NCI-H510A (cell line): ENCODE measurements at places on chromosomes 12 and 14.

DNA sequence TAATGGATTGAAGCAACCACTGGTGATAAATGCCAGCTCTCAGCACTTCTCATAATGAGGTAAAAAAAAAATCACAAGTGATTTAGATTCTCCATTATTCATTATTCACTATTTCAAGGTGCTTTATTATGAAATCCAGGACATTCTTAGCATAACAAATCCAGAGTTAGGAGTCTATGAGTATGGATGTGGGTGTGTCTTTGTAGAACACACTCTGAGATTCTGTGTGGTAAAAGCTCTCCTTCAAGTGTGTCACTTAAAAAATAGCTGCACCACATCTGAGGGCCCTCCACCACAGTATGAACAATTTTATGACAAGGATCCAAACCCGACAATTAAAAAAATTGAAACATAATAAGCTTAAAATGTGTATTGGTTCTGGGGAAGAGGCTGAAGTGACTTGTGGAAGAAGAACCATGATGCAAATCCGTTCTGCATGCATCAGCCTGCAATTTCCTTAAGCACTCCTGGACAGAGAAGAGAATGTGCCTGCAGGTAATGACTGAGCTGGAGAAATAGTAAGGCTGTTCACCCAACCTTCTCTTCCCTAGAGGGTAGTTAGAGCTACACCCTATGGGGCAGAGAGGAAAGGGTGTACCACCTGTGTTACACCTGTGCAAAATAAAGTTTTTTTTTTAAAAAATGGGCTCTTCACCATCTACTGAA lies 488.5 kb upstream of the MGAT4C start:
- no peak for DNase-seq

GRCh38 chr12:54425702-54426101 lies 6.6 kb upstream of the ITGA5 start:
- no peak for DNase-seq

DNA sequence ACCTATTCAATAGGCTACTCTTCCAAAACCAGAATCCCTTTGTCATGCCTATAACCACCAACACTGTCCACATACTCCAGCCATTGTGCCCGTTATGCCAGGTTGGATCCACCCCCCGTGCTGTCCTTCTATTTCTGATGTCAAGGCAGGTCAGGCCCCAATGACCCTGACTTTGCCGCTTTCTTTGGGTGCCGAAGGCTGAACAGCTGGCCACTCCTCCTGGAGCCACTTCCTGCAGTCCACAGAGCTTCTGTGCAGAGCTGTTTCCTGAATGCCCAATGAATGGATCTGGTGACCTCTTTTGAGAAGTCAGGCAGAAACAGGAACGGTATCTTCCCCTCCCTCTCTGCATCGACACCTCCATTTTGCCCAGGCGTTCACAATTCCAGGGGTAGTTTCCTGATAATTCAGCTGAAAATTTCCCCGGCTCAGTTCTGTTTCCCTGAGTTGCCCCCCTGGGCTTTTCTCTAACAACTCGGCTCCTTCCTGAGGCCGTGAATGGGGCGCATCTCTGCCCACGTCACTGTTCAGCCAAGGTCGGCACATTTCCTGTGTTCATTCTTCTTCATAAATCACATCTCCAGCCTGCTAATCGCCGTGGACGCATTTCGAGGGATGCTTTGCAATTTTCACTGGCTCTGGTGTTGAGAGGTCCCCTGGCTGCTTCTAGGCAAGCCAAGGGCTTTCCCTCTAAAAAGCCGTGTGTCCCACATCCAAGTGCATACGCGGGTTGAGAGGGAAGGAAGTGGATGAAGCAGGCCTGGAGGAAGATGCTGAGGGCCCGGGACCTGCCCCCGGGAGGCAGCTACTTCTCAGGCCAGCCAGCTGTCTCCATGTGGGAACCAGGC lies 86.5 kb downstream of the PAPOLA start:
- DNase-seq, result no peak

DNA sequence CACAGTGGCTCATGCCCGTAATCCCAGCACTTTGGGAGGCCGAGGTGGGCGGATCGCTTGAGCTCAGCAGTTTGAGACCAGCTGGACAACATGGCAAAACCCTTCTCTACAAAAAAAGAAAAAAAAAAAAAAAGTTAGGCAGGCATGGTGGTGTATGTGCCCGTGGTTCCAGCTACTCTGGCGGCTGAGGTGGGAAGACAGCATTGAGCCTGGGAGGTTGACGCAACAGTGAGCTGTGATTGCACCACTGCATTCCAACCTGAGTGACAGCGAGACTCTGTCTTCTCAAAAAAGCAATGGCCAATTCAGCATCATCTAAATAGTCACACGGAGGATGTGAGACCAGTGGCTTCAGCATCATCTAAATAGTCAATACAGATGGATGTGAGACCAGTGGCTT lies 10.4 kb upstream of the SAMD4A start:
- DNase-seq, result no peak

GRCh38 chr14:53975444-53975843 lies 18.8 kb upstream of the BMP4 start:
- no peak for DNase-seq

DNA sequence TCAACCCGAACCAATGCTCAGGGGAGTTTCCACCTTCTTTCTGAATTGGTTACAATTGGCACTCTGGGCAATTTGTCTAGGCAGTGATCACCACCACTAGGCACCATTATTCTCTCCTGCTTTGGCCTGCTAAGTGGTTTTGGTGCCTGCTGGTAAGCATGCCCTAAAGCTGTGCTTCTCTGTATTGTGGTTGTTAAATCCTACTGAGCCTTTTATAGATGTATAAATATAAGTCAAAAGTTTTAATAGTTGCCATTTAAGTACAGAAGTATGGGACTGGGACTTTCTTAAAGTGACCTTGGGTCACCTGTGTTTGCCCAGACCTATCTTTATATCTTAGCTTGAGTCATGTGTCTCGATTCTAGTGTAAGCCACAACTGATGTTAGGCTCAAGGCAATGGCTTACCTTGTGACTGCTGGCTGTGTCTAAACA lies 475.9 kb downstream of the SLC16A7 start:
- no peak for DNase-seq

GRCh38 chr14:95361373-95362137 lies 41.8 kb upstream of the CLMN start:
- no peak for DNase-seq

DNA sequence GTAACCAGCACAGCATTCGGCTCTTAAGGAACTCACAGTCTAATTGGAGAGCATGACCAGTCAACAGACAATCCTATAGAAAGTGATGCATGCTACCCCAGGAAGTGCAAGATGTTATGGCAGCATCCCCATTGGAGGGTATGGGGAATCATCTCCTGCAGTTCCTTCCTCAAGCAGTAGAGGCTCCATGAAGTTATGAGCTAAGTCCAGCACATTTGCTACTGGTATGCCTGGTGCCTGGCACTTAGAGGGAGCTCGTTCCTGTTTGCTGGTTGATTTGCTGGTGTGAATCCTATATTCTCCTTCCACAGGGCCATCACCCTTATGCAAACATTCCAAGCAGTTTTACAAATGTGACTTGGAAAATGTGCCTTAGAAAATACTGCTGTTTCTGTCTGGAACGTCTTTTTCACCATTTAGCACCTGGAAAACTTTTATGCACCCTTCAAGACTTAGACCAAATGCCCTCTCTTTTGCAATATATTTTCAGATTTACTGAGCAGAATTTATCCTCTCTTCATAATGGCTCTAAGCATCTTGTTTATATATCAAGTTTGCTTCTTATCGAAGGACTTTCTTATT lies 136.1 kb upstream of the WSCD2 start:
- peak; percentile 12 for DNase-seq

- DNase-seq, result no peak
Observed at GRCh38 chr14:101318271-101318670, 243.0 kb upstream of the DIO3 start.

DNA sequence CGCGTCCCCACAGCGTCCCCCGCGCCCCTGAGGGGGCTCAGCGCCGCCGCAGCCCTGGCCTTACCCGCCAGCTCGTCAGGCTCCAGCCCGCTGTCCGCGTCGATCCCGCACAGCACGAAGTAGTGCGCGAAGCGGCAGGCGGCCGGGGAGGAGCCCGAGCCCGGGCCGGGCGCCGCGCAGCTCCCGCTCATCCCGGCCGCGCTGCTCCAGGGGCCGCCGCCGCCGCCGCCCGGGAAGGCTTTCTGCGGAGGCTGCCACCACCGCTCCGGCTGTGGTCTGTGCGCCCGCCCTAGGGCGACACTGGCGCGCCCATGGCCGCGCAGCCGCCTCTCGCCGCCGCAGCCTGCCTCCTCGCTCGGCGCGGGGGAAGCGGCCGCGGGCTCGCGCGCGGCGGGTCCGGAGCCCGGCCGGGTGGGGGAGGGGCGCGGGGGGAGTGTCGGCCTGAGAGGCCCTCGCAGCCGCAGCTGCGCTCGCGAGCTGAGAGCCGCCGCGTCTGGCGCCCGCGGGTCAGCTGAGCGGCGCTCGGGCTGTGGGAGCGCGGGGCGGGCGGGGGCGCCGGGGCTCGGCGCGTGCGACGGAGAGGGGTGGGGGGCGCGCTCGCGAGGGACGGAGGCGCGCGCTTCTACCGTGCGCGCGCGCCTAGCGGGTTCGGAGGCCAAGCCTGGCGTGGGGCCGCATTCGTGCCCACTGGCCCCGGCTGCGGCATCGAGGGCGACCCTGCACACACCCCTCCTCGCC lies at the start of gene DENND5B:
Gene DENND5B (minus strand): TSS at position 495 of the 738 bp plus-strand sequence. CDS start 304 bp downstream, at position 191.
- no peak for DNase-seq

- no peak for DNase-seq
Observed at GRCh38 chr14:93914278-93914677, 12.9 kb upstream of the FAM181A start.

DNA sequence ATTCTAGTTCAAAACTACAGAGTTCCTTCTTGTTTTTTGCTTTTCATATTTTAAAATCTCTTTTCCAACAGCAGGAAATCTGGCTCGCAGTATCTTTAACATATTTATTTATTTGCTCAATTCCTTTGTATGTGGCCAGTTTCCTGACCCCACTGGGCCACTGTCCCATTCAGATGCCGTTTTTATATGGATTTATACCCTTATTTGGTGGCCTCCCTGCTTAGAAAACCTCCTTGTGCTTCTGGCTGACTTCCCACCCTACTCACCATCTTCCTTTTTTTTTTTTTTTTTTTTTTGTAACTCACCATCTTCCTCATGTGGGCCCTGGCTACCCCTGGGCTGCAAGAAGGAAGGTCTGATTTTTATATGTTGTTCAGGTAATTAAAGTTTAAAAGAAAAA lies 53.9 kb downstream of the TTLL5 start:
- DNase-seq, result no peak

GRCh38 chr12:45794422-45794821 lies 64.9 kb downstream of the ARID2 start:
- DNase-seq, result no peak

DNA sequence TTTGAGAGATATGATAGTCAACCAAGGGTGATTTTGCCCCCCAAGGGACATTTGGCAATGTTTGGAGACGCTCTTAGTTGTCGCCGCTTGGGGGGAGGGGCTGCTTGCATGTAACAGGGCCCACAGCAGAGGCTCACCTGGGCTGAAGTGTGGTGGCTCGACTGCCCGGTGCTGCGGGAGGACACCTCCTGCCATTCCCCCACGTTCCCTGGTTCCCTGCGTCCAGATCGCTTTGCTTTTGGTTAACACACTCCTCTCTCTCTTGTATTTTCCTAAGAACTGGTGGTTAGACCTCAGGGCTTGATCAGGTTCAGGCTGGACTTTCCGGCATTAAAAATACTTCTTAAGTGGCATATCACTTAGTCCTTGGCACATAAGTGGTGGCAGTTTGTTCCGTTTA lies 18.9 kb downstream of the PPP2R5C start:
- DNase-seq, result no peak

- no peak for DNase-seq
Observed at GRCh38 chr12:93946542-93947150, 201.7 kb upstream of the PLXNC1 start.

- DNase-seq, result no peak
Observed at GRCh38 chr14:30585204-30585603, 26.2 kb downstream of the G2E3 start.

GRCh38 chr12:102050660-102051430 lies 10.9 kb downstream of the WASHC3 start:
- DNase-seq, result no peak

DNA sequence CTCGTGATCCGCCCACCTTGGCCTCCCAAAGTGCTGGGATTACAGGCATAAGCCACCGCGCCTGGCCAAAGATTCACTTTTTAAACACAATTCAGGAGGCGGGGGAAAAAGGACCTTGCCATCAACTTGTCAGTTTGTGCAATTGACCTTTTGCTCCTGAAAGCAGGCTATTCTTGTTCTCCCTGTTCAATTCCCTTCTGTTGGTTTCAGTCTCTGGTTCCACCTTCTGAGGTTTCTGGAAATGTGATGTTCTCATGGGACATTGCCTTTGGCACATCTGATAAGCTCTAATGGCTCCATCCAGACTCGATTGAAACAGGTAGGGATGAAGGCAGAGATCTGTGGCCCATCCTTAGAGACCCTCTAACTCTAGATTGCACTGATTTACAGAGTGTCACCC lies 17.9 kb upstream of the CCDC85C start:
- DNase-seq, result no peak

DNA sequence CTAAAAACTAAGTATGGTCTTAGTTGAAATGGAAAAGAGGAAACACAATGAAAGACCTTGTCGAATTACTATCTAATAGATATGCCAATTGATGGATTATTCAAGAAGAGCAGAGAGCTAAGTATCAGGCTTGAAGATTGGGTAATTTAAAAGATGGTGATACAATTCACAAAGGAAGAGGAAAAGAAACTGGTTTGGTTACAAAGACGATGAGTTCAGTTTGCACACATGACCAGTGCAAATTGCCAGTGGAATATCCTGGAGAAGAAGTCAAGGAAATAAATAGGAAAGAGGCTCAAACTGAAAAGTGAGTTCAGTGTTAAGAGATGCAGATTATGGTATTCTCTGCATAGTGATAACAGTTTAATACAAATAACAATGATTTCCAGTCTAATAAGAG lies 2.5 kb upstream of the RAP1B start:
- DNase-seq, result no peak

GRCh38 chr12:10615532-10615931 lies 2.1 kb upstream of the MAGOHB start:
- no peak for DNase-seq

DNA sequence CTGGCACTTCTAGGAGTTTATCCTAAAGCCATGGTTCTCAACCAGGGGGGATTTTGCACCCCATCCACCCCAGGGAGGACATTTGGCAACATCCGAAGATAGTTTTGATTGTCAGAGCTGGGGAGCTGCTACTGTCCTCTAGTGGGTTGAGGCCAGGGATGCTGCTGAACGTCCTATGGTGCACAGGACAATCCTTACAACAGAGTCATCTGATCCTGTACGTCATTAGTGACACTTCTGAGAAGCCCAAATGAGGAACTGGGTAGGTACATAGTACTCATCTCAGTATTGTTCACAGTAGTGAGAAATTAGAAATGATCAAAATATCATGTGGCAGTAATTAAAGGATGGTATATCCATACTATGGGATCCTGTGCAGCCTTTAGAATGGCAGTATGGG lies 185.1 kb downstream of the CHST11 start:
- no peak for DNase-seq

DNA sequence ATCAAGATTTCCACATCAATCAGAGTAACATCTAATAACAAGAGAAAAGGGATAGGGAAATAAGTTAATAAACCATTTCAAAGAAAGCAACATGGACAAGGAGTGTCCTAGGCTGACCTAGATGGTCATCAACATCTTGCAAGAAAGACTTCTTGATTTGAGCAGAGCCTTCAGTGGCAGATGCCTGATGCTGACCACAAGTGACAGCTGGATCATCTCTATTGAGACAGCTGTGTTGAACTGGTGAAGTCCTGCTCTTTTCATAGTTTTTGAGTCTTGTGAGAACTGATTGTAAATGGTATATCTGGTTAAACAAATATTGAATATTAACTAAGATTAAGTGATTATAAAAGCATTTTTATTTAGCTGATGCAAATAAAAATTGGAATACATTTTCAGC lies 1083.6 kb upstream of the LRFN5 start:
- no peak for DNase-seq
